Breast epithelium (tissue), 4 donors: ENCODE measurements at places on chromosomes 3 and 15. TPM values are rescaled to one million over a fixed set of nuclear protein-coding genes. Genes with fewer than 3 reads are reported as not detected.

Gene CIDEC
- total RNA-seq: 92.3 TPM

Gene TMEM40
- total RNA-seq: 0.33 TPM

- H3K4me3 ChIP-seq: no peak overlapping the region
- no peak for DNase-seq
- no peak overlapping the region for H3K27ac ChIP-seq
- H3K4me1 ChIP-seq: no peaks in the 10 kb centered on the region
- H3K36me3 ChIP-seq: no peaks in the 10 kb centered on the region
These were observed 10.8 kb upstream of the RASA2 start for GRCh38 chr3:141476033-141476432.

DNA sequence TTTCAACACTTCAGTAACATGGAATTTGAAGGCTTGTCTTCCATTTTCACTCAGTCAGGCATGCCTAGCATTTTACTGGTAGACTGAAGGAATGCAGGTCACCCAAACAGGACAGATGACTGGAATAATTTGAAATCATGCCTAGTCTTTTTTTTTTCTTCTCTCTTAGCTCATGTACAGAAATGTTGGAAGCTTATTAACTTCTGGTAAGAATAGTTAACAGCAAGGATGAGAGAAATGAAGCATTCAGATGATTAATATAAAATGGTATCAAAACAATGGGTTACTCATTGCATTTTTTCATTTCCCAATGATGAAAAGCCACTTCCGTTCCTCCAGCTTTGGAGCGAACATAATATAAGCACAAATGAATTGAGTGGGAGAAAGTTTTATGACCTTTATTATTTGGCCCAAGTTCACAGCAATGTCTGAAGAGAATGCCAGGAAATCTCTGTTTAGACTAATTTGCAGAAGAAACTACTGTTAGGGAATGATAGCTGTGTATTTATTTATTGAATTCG lies 431.6 kb upstream of the RASGRP1 start:
- DNase-seq: no peak
- no peaks in the 10 kb centered on the region for H3K4me1 ChIP-seq
- H3K27ac ChIP-seq: peak overlapping the region; percentile 56
- H3K36me3 ChIP-seq: no peaks in the 10 kb centered on the region
- H3K27me3 ChIP-seq: no peaks in the 10 kb centered on the region
